CD4-positive, alpha-beta T cell treated with Interleukin-12 subunit alpha and Interleukin-12 subunit beta, for 1 hour (primary cell): ENCODE measurements at places on chromosomes 3 and 15.
A peak's percentile ranks its signal among the peaks of the same experiment; 100 is the strongest.

DNA sequence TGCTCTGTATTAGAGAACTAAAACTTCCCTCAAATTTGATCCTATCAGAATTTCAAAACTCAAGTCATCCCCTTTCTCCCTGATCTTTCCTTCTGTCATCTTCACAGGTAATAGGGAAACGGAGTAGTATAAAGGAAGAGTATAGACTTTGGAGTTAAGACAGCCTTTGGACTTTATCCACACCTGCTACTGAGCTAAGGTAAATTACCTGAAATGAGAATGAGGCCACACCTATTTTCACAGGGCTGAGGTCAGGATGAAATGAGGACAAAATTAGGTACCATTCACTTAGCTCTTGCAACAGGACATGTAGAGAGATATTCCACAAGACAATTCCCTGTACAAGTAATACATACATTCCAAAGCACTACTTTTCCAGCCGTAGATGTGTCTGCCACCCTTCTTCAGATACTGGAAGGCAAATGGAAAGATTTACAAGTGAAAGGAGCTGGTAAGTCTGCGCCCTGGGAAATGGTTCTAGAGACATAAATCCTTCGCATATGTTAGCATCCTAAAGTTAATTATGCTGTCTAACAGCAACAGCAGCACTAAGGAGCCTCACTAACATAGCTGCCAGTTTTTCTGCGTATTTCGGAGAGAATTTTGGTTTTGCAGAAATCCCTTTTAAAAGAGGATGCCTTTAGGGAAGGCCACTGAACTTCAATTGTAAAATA lies 461.8 kb downstream of the SHQ1 start:
- DNase-seq = no peak

DNA sequence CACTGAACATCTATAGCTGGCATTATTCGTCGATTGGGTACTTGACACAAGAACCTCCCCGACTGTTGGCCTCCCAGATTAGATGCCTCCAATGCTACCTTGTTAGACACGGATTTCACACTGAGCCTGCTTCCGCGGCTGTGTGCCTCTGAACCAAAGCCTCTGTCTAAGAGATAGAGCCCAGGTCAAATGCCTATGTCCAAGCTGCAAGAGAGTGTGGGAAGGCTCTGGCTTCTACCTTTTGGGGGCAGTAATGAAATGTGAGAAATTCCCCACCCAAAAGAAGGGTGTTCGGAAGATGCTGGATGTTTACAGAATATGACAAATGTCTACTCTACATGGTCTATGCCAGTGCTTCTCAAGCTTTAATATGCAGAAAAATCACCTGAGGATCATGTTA lies 2.0 kb upstream of the RPUSD2 start:
- DNase-seq = no peak

DNA sequence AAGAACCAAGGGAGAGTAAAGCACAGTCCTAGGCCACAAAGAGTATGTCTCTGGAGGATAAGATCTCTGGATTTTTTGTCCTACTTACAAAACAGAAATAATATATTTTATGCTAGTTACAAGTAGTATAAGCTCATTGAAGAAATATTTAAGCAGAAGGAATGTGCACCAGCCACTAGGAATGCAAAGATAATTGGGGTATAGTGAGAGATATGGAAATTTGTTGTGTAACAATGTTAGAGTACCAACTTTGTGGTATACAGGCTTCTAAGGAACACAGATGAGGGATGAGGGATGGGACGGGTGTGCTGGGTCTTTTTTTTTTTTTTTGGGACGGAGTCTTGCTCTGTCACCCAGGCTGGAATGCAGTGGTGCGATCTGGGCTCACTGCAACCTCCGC lies 26.5 kb downstream of the AKAP13 start:
- no peak for DNase-seq

- DNase-seq = no peak
These were observed 555 bp downstream of the TM2D3 start for GRCh38 chr15:101651554-101652097.

GRCh38 chr3:151538456-151539393 lies 77.9 kb upstream of the IGSF10 start:
- no peak for DNase-seq

DNA sequence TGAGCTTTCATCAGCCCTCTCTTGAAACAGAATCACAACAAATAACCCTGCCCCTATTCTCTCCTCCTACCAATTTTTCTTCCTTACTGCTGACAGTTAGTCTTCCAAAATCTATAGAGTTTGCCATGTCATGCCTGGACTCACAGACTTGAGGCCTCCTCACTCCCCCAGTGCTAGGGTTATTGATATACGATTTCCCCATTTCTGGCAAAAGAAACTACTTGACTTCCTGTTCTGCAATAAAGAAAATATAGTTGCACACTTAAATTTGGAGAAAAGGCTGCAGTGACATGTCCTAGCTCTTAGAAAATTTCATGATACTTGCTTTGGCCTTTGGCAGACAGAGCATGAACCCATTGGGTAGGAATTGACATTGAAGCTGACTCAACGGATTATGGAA lies 75.9 kb downstream of the CYP19A1 start:
- no peak for DNase-seq

- no peak for DNase-seq
These were observed 244.4 kb downstream of the CHST2 start for GRCh38 chr3:143363949-143364348.

DNA sequence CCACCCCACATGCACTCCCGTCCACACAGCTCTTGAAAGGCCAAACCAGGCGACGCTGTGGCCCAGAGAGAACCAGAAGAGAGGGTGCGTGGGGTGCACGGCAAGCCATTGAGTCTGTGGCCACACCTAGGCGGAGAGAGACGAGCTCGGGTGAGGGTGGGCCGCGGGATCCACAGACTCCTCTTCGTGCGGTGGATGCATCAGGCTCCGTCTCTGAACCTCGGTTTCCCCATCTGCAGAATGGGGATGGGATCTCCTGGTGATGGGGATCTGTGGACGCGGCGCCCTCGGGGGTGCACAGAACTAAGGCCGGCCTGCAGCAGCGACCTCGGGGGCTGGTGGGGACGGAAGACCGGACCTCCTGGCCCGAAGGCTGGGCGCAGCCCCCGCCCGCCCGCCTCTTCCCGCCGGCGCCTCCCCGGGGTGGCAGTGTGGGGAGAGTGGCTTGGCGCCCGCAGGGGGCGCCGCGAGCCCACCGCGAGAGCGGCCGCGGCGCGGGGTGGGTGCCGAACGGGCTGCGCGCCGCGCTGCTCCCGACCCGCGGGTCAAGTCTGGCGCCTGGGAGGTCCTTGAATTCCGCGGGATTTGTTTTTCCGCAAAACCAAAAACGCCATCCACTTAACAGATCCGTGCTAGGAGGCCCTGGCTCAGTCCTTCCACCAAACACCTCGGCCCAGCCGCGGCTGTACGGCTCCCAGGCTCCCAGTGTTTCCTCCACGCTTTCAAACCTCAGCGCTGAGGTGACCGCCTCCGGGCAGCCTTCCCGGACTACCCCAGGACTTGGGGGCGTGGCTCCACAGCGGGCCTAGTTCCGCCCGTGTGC lies 13.2 kb upstream of the ADPGK start:
- DNase-seq = peak; percentile 60

DNA sequence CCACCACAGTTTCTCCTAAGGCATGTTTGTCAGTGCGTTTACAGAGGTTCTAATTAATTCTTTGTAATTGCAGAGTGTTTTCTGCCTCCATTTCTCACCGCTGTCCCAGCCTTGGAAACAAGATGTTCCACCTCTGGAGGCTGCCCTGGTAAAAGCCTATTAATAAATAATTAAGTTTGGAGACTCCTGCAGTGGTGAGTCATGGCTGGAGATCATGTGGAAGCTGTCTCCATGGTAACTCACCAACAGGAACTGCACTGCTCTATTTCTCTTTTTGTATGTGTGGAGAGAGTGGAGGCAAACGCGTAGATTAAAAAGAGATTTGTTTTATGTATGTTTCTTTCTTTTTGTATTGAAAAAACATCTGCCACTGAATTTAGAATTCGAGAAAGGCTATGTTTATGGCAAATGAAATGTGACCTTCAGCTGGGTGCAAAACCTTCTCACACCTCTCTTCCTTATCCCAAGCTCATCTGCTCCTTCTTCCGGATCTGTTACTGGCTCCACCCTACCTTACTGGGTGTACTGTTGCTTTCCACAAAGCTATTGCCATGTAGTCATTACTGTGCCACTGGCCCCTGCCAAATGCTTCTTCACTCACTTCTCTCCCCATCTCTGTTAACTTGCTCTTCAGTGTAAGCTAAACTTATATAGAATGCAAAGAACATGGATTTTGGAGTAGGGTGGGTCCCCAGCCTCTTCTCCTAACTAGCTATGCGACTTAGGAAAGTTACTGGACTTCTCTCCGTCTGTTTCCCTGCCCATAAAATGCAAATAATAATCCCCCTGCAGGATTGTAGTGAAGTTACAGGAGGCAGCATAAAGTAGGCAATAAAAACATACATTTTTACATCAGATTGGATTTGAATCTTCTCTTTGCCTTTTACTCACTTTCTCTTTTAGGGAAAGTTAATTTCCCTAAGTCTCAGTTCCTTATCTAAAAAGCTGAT lies 778.5 kb downstream of the NTRK3 start:
- no peak for DNase-seq

DNA sequence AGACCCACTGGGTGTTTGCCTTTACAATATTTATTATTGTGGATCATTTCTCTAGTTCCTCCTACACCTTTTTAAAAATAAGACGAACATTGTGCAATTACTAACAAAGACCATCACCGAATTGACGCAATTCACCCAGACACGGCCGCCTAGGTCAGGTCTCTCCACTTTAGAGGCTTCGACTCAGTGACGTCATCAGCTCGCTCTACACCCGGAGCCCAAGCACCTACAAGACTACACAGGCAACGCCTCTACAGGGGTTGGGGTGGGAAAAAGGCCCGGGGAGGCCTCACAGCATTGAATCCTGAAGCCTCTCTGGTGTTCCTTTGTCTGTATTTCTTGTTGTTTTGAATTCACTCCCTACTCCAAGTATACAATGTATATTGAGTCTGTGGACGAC lies 16.6 kb downstream of the ZIC4 start:
- no peak for DNase-seq

DNA sequence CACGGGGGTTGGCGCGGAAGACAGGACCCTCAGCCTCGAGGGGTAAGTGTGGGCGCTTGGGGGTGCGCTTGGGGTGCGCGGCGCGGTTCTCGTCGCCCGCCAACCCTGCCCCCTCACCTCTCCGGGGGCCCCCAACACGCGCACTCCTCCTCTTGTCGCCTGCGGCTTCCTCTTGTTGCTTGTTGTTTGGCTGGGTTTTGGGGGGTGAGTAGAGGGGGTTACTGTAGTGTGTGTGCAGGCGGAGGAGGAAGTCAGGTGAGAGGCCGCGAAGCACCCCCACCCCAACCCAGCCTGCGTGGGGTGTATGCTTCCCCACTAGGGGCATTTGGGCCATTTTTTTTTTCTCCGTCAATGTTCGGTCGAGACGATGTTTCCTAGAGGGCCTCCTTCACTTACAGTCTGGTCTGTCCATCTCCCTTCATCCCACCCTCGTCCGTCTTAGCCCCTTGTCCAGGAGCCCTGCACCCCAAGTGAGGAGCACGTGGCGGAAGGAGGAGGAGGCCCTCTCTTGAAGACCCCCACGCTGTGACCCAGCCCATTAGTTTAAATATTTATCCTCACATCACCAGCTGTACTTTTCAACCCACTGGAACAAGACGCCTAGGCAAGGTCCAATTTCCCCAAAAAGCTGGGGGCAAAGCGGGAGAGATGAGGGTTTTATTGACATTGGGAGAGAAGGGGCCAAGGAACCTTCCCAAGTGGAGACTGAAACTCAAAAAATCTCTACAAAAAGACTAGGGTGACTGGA lies 20.4 kb upstream of the SATB1 start:
- peak; percentile 82 for DNase-seq

- DNase-seq = no peak
These were observed 201.3 kb downstream of the RBMS3 start for GRCh38 chr3:29481969-29482767.

DNA sequence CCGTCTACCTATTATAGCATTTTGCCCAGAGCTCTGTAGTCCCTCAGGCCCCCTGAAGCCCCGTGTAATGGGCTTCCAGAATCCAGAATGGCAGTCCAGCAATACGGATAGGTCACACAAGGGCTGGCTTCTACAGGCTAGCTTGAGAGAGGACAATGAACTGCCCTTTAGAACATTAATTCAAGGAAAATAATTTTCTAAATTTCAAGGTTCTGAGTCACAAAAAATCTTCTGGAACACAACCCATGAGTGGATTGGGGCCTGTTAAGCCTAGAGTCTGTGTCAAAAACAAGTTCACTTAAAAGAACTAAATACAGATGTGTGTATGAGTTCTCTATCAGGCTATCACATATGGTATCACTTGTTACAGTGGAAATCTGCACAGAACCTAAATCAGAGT lies 28.8 kb downstream of the DCP1A start:
- DNase-seq = no peak

DNA sequence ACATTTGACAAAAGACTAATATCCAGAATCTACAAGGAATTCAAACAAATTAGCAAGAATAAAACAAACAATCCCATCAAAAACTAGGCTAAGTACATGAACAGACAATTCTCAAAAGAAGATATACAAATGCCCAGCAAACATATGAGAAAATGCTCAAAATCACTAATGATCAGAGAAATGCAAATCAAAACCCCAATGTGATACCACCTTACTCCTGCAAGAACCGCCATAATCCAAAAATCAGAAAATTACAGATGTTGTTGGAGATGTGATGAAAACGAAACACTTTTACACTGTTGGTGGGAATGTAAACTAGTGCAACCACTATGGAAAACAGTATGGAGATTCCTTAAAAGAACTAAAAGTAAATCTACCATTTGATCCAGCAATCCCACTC lies 79.4 kb downstream of the SNTN start:
- DNase-seq = no peak

GRCh38 chr3:119579366-119580066 lies at the start of gene ADPRH:
Gene ADPRH (plus strand): TSS chr3:119579492. CDS start chr3:119582170, 2,678 bp downstream.
- DNase-seq = peak; percentile 57

DNA sequence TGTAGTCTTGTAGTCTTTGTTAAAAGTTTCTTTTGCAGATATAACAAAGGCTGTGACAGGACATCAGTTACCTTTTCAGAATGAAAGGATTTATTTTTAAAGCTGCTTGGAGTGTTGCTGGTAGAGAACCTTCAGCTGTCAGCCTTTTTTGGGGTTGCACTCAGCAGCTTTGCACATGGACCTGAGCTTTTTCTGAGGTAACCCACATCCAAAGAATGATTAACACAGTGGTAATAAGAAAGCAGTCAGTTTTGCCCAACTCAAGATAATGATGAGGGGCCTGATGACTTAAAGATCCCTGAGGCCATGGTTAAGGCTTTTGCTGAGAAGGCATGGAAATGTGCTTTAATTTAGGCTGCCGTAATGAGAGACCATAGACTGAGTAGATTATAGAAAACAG lies 1042.7 kb downstream of the PLOD2 start:
- DNase-seq = no peak

- DNase-seq = peak; percentile 1
These were observed 154.1 kb upstream of the GOLIM4 start for GRCh38 chr3:168249550-168250414.

- DNase-seq = no peak
These were observed 70.5 kb downstream of the CHST2 start for GRCh38 chr3:143190101-143190500.

DNA sequence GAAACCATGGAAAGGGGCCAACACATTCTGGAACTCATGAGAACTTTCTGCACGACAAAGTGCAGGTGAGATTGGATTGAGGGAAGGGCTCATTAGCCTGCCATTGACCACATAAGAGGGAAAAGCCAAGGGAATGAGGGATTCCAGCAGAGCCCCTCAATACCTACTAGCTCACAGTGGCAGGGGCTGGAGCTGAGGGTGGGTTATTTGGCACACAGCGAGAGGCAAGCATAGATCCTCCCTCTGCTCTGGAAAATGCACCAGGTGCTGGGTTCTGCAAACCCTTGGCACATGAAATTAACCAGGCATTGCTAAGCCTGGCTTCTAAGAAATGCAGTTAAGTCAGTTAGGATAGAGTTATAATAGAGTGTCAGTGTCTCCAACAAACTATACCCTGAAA lies 60.8 kb downstream of the IL16 start:
- no peak for DNase-seq

GRCh38 chr3:102025606-102026270 lies 176.4 kb downstream of the NFKBIZ start:
- no peak for DNase-seq
